ENCODE measurements at places on chromosomes 4 and X.

DNA sequence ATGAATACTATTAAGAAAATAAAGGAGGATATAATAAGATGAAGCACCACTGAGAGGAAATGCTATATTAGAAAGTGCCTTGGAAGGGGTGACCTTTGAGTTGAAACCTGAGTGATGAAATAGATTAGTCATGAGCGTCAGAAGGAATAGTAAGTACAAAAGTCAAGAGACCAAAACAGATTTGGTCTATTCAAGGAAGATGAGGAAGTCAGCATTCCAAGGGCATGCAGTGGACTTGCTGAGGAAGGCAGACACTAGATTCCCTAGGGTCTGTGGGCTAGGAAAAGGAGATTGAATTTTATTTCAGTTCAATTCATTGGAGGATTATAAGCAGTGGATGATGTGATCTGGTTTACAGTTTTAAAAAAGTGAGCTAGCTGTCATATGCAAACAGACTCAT lies 73.0 kb upstream of the WDFY3 start:
- DNase-seq, result no peak

DNA sequence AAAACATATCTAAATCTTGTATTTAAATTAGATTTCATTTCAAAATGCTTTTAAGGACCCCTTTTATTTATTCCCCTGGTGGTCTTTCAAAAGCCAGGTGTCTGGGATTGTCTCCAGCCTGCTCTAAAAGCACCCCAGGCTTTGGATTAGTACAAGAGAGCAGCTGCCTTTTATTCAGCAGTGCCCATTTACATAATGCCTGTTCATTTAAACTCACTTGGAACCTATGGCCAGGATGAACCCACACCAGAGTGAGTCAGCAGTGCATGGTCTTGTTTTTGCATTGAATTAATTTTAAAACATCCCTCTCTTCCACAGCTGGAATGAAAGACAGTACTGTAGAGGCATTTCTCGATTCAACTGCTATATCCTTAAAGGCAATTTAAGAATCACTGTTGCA lies 64.1 kb upstream of the TENM3 start:
- DNase-seq, result no peak

- no peak for DNase-seq
Measured at GRCh38 chrX:38847903-38848230, 46.6 kb downstream of the MID1IP1 start.

DNA sequence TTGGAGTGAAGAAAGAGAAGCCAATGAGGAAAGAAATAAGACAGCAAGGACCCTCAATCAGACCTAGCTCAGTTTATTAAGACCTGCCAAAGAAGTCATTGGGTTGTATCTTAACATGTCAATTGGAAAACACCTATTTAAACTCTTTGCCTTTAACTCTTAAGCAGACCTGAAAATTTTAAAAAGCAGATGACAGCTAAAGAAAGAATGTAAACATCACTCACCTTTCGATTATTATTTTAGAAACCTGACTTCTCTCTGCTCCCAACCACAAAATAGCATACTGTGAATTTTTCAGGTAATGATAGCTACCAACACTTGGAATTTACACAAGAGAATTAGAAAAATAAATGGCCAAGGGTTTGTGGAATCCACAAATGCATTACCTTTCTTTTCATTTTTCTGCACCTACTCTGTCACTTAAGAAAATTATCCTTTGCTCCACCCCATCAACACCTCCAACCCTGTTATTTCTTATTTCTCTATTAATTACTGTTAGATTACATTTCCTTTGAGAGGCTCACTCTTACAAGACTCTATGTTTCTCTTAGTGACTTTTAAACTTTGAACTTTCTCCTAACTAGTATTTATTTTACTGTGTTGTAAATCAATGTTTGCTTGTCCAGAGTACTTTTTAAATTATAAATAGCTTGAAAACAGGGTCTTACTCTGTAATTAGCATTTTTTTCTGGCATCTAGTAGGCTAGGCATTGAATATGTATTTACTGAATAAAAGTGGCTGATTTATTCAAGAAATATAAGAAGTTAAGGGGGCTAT lies 765 bp upstream of the SULT1E1 start:
- no peak for DNase-seq

GRCh38 chrX:151725338-151725614 lies 9.3 kb upstream of the CNGA2 start:
- no peak for DNase-seq

GRCh38 chr4:100754751-100755150 lies 236.9 kb upstream of the EMCN start:
- DNase-seq, result no peak

DNA sequence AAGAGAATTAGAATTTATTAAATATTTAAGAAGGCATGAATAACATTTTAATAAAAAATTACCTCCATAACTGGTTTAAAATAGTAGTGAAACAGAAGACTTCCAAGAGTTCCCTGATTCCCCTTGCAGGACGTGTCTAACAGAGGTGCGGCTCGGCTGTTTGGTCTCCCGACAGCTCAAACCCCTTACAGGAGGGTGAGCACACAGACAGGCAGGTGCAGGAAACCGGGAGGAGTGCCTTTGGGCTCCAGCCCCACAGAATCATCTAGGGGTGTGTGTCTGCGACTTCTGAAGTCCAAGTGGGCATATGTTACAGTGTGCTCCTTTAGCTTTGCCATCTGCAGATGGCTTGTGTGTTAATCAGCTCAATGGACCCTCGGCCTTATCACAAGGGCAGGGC lies 88.1 kb upstream of the CCSER1 start:
- no peak for DNase-seq

- no peak for DNase-seq
Measured at GRCh38 chr4:40547789-40548132, 81.9 kb downstream of the RBM47 start.

- no peak for DNase-seq
Measured at GRCh38 chrX:104430072-104430741, 135.8 kb upstream of the IL1RAPL2 start.

- DNase-seq, result no peak
Measured at GRCh38 chr4:68152411-68152810, 22.7 kb upstream of the TMPRSS11F start.

DNA sequence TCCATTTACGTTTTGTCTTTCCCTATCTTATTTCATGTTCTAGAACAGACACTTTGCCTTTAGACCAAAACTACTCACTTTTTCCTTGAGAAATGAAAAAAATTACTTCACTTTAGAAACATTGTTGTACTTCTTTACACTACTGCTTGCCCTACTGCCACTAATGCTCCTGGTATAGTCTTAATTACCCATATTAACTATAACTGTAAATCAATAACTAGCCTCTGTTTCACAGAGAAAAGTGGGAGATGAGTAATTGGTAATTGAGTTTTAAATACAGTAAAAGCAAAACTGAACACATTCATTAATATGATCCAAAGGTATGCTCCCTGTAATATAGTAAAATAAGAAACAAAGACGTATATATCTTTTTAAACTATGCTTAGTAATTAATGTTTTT lies 111.1 kb upstream of the JADE1 start:
- DNase-seq, result no peak

DNA sequence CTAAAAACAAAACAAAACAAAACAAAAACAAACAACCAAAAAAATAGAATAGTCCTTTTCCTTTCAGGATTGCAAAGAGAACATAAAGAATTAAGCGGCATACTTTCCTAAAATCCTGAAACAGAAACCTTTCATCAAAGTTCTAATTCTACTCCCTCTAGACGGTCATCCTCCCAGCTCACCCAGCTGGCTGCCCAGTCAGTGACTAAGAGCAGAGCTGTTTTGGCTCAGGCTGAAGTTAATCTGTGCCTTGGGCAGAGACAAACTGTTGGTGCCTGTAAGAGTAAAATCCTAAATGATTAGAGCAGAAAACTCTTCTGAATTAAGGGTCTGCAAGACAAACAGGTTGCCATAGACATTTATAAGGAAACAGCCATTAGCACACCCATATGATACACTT lies 17.6 kb upstream of the WAS start:
- no peak for DNase-seq

DNA sequence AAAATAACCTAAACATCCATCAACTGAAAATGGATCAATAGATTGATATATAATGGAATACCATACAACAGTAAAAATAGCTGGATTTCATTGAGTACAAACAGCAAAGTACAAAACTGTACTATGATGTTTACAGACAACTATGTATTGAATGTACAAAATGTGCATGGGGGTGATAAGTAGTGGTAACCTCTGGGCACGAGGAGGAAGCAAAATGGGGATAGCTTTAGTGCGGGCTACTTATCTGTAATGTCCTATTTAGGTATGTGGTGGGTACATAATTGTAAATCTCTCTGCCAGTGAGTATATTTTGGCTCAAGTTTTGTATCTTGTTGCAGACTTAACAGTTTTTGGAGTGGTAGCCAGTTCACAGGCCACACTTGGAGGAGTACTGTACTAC lies 123.6 kb downstream of the STAG2 start:
- DNase-seq, result no peak

DNA sequence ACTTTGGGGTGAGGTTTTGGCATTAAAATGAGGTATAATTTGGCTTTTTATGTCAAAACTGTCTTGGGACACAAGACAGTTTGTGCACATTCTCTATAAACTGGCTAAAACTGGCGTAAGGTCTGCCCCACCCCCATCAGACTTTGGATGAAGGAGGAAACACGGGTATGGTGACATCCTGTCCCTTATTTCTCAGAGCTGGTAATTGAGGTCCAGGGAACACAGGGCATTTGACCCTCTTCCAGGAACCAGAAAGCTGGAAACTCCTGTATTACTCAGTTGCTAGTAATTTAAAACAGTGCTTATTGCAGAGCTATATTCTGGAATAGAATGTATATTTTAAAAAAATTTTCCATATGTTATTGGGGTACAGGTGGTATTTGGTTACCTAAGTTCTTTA lies 78.8 kb downstream of the SLC16A2 start:
- DNase-seq, result no peak

DNA sequence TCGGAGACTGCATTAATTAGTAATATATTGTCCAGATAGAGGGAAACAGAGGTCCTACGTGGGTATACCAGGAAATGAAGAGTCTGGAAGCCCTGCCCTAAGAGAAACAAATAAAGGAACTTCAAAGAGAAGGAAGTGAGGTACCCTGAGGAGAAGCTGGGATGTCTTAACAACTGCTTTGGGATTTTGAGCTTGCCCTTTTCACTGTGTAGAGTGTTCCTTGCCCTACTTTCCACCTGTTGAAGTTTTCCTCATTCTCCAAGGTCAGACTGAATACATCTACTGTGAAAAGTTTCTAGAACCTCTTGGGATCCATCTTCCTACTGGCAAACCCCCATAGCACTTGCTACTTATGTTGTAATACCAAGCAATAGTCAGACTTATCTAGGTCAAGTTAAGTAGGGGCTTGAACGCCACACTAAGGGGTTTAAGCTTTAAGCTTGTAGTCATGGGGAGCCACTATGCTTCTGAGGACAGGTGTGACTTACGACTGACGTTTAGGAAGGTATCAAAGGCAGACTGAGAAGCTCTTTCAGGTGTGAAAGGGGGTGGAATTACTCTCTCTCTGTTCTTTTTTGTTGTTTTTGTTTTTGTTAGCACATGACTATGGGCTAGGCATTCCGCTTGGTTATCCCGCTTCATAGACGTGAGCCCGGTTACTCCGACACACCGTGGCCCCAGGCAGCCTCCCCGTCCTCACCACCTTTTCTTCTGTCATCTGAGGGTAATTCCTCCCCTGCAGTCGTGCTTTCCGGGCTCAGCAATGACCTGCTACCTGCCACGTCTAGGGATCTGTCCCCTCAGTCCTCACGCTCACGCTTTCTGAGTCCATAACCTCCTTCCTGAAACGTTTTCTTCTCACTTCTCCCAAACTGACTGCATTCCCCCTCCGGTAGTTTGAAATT lies 959 bp upstream of the REST start:
- DNase-seq, result no peak

GRCh38 chr4:5750946-5751665 lies 40.1 kb downstream of the EVC start:
- DNase-seq, result no peak

GRCh38 chrX:31934015-31934414 lies 862.2 kb upstream of the FTHL17 start:
- DNase-seq, result no peak

DNA sequence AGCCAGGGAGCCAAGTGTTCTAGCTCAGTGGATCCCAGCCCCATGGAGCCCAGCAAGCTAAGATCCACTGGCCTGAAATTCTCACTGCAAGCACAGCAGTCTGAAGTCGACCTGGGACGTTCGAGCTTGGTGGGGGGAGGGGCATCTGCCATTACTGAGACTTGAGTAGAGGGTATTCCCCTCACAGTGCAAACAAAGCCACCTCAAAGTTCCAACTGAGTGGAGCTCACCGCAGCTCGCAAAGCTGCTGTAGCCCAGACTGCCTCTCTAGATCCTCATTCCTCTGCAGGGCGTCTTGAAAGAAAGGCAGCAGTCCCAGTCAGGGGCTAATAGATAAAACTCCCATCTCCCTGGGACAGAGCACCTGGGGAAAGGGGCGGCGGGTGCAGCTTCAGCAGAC lies 226.3 kb downstream of the ZIC3 start:
- no peak for DNase-seq

- DNase-seq, result peak; percentile 41
Measured at GRCh38 chrX:120308959-120309872, 2.0 kb downstream of the TMEM255A start.

DNA sequence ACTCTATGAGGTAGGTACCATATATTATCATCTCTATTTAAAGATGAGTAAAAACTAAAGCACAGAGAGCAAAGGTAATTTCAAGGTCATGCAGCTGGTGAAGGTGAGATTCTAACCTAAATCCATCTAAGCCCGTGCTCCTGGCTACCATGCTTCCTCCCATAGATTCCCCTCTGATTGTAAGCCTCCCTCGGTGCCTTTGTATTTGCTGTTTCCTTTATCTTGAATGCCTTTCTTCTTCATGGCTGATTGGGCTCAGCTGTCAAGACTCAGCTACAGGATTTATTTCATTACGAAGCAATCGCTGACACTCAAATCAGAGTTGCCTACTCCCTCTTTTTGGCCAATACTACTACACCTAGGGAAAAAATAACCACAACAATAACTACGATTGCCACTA lies 217.1 kb downstream of the ARAP2 start:
- DNase-seq, result no peak

DNA sequence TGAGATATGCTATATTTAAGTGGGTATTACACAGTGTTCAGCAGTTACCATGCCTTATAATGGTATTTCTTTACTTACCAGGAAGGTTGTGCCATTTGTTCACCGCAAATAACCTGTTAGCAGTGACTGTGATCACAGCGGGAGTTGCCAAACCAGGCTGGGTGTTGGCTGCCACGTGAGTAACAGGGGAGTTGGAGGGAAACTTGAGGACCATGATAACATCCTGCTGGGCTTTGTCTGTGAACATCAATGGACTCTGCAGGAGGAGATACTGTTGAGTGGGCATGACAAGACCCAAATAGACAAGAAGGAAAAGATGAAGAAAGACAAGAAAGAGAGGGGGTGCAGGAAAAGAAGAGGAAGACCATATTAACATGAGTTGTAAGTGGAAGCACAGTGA lies 242.9 kb downstream of the DCLK2 start:
- DNase-seq, result no peak

Measured in stimulated activated CD8-positive, alpha-beta memory T cell treated with anti-CD3 and anti-CD28 coated beads, Interleukin-4, amount 100 ng/mL, for 24 hours (primary cell).